ENCODE measurements at places on chromosomes 3 and 15. TPM values are rescaled to one million over a fixed set of nuclear protein-coding genes. Genes with fewer than 3 reads are reported as not detected.

DNA sequence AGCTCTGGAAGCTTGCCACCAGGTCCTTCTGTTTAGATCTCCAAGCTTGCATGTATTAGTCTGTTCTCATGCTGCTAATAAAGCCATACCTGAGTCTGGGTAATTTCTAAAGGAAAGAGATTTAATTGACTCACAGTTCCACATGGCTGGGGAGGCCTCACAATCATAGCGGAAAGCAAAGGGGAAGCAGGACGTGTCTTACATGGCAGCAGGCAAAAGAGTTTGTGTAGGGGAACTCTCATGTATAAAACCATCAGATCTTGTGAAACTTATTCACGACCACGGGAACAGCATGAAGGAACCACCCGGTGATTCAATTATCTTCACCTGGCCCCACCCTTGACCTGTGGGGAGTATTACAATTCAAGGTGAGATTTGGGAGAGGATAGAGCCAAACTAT, 147.0 kb upstream of the PROK2 start:
- DNase-seq, result no peak

- DNase-seq, result no peak
Measured at GRCh38 chr3:99131876-99132275, 230.4 kb upstream of the DCBLD2 start.

DNA sequence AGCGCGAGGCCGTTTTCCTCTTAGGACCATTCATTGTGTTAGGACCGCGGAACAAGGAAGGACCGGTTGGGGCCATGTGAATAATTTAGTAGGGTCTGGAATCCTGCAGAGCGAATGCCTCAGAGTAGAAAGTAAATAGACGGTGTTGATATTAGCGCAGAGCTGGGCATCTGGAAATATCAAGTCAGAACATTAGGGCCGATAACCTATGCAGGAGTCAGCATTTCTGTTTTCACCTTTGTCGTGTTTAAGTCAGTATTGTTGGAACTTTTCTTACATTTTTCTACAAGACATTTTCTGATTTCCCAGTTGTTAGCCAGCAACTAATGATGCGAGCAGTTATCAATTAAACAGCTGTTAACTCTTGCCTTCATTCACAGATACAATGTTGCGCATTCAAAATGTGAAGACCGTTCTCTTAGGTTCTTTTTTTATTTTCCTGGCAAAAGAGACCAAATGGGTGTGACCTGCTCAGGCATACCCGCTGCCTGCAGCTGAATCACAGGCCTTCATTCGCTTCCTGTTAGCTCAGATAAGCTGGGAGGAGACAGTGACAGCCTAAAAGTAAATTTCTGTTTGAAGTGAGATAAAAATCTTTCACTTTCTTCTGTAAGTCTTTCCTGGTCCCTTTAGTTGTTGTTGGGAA, 966 bp upstream of the PKM start:
- no peak for DNase-seq

DNA sequence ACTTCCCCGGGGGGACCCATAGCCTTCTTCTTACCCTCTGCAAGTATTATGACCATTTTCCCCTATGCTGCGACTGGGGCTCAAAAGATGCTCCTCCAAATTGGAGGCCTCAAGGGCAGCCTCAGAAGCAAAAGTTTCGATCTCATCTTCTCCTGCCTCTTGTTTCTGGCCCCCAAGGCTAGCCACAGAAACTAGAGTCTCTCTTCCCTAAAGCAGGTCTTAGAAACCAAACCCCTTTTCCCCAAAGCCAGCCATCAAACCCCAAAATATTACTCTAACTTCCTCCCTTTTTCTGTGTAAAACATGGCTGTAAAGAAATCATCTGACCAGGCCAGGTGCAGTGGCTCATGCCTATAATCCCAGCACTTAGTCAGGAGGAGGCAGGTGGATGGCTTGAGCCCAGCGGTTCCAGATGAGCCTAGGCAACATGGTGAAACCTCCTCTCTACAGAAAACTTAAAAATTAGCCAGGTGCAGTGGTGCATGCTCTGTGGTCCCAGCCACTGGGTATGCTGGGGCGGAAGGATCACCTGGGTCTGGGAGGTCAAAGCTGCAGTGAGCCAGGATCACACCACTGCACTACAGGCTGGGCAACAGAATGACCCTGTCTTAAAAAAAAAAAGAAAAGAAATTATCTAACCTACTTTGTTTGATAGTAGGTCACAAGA, 36.7 kb upstream of the MFGE8 start:
- no peak for DNase-seq

DNA sequence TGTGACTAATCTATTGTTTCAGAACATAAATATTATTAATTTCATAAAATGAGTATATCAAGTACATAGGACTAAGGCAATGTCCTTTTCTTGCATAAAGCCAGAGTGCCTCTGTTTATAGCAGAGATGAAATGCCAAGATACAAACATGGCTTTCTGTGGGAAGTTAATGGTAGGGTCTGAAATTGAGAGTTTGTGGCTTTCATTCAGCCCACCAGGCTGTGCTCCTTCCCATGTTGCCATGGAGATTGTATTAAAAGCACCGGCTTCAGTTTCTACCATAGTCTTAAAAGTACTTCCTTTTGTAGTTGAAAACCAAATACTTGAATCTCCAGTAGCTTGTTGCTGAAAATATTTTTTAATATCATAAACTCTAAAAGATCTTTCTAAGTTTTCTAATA, 114.0 kb downstream of the LRRC28 start:
- no peak for DNase-seq

The TMEM40 gene
- total RNA-seq, result not detected

The DUOXA1 gene
- 138 TPM for total RNA-seq

DNA sequence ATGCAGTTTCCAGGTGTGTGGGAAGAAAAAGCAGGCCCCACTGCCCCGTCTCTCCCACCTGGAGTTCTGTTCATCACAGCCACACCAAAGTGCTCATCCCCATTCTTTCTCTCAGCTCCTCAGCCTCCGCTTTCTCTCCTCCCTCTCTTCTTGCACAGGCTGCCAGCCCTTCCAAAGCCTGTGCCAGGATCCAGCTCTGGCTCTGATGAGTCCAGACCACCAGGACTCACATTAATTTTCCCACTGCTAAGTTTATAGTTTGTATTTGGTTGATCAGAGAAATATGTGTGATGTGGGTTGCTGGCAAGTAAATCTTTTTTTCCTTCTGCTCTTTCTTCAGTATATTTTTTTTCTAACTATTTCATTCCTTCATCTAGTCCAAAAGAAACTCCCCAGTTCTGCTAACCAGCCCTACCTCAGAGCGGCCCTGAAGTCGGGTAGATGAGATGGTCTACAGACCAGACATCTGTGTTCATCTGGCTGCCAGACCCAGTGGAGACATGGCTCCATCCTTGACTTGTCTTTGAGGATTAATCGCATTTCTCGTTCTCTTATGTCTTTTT, 49.8 kb downstream of the BOC start:
- no peak for DNase-seq

DNA sequence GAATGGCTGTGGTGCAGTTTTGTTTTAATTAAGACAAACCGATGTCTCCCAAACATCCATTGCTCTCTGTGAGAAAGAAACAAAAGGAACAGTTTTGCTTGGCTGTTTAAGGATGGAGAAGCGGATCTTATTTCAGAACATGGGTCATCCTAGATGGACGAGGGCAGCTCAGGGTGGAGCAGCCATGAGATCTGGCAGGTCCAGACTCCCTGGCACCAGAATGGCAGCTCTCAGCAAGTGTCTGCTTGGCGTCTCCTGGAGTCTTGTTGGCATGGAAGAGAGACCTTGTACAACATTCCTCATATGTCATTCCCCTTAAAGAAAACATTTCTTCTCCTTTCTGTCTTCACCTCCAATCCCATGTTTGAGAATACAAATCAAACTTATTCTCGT, 93.8 kb downstream of the ADAMTSL3 start:
- no peak for DNase-seq

DNA sequence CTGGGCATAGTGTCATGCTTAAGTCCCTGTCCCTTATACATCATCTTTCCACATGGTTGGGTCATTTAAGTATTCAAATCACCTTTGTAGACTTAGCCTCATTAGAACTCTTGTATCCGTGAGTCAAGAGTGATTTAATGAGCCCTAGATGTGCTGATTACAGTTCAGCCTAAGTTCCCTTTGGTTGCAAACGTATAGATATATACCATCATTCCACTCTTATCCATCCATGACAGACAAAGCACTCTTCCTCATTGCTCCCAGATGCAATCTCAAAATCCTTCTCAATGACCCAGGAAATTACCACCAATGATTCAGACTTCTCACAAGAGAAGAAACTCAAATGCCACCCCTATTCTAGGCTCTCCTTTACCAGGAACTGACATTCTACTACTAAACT, 50.2 kb upstream of the C3orf49 start:
- no peak for DNase-seq

The SLCO2A1 gene
- total RNA-seq, result 234 TPM

The CCDC39 gene
- not detected for total RNA-seq

GRCh38 chr3:194672876-194673275, 885 bp upstream of the LSG1 start:
- DNase-seq, result no peak

The ADCY5 gene
- 4.0 TPM for total RNA-seq

GRCh38 chr15:26049900-26050657, 187.0 kb upstream of the ATP10A start:
- no peak for DNase-seq

DNA sequence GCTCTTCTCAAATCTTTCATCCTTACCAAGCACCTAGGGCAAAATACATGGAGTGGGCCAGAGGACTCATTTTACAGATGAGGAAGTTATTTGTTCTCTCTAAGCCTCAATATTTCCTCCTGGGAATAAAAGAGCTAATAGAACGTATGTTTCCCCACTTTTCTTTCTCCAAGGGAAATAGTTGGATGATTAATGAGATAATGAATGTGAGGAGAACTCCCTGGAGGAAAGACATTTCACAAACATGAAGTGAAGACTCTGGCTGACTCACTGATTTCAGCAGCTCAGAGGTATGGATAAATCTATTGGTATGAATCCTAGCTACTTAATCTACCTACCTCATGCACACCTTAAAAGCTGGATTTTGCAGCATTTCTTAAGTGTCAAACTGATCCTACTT, 98.4 kb downstream of the ECT2 start:
- DNase-seq, result no peak

GRCh38 chr3:167066977-167067786, 312.9 kb downstream of the ZBBX start:
- no peak for DNase-seq

GRCh38 chr3:130779031-130779430, 32.4 kb upstream of the PIK3R4 start:
- DNase-seq, result no peak

- no peak for DNase-seq
Measured at GRCh38 chr3:170220871-170221270, 1.4 kb upstream of the PRKCI start.

GRCh38 chr15:86863226-86863915, 783.7 kb downstream of the AGBL1 start:
- DNase-seq, result no peak

DNA sequence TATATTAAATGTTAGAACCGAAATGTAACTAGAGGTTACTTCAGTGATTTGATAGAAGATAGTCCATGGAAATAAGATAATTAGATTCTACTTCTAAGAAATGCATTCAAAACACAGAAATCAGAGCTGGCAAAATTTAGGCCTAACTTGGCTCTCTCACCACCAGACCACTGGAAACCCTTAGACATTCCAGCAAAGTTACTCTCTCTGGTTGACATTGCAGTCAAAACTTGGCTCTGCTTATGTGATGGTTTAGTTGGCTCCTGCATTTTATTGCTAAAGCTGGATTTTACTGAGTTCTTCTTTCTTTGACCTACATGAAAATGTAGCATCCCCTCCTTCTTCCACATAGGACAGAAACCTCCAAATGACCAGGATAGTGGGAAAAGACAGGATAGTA, 35.4 kb upstream of the CBLB start:
- DNase-seq, result no peak

DNA sequence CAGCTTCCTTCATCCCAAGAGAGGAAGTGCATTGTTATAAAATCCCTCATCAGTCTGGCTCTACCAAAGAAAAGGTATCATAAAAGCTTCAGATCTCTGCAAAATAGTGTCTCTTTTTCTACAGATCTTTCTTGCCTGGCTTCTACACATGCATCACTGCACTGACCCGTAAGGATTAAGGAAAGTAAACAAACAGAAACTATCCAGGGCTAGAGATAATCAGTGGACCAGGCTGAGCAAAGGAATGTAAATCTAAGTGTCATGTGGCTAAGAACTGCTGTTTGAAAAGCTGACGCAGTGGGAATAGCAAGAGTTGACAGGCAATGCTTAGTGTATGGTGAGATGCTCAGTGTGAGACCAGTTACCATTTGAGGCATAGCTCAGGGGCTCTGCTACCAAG, 339.7 kb downstream of the IL5RA start:
- DNase-seq, result no peak

GRCh38 chr15:71057581-71057980, 57.7 kb upstream of the THSD4 start:
- DNase-seq, result no peak

- DNase-seq, result no peak
Measured at GRCh38 chr3:193301433-193301832, 60.4 kb downstream of the PLAAT1 start.

GRCh38 chr3:29335943-29336342, 55.1 kb downstream of the RBMS3 start:
- DNase-seq, result no peak

- DNase-seq, result no peak
Measured at GRCh38 chr3:99373846-99374210, 264.6 kb upstream of the COL8A1 start.

- peak; percentile 82 for DNase-seq
Measured at GRCh38 chr15:45179221-45179985, 8.4 kb downstream of the SHF start.

- DNase-seq, result no peak
Measured at GRCh38 chr15:89533861-89534544, 37.6 kb upstream of the RHCG start.

The SAMD7 gene
- total RNA-seq, result not detected

DNA sequence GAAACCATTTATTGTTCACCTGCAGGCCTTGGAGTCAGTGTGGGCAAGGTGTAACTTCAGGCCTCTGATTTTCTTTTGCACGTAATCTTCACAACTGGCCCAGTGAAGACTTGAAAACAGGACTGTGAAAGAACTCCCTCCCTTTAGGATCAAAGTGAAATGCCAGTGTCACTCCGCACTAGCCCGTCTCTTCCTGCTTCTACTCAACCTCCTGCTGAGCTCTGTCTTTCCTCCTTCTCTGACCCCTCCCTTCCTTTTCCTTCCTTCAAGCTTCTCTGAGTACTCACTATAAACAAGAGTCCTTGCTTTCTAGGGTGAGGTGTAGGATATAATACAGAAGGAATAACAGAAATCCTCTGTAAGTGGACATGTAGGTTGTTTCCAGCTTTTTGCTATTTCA, 28.5 kb downstream of the TMEM41A start:
- no peak for DNase-seq

All from upper lobe of right lung (tissue), 1 donor.